ENCODE measurements at places on chromosomes 7 and 10. TPM values are rescaled to one million over a fixed set of nuclear protein-coding genes. Genes with fewer than 3 reads are reported as not detected.

DNA sequence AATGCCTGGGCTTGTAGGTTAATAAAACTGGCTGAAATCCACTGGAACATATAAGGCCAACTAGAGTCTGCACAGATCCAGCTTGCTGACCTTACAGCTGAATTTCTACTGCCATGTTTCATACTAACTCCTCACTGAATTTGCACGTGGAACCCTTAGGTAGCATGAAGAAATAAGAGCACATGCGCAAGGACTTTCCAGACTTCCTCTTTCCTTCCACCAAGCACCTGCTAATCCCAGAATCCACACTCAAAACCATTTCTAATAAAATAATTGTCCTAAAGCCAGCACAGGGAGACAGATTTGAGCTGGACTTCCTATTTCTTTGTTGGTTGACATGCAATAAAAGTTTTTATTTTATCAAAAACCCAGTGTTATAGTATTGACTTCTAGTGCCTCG is 46.8 kb downstream of the NPVF start:
- no peak for DNase-seq

Gene PNLIPRP1
- total RNA-seq, result not detected

GRCh38 chr7:131546583-131547141 is 9.8 kb downstream of the PODXL start:
- DNase-seq, result no peak

- DNase-seq, result peak; percentile 60
These were observed 514 bp downstream of the NHLRC2 start for GRCh38 chr10:113854761-113855588.

- DNase-seq, result no peak
These were observed 57.9 kb upstream of the FZD8 start for GRCh38 chr10:35699848-35700486.

DNA sequence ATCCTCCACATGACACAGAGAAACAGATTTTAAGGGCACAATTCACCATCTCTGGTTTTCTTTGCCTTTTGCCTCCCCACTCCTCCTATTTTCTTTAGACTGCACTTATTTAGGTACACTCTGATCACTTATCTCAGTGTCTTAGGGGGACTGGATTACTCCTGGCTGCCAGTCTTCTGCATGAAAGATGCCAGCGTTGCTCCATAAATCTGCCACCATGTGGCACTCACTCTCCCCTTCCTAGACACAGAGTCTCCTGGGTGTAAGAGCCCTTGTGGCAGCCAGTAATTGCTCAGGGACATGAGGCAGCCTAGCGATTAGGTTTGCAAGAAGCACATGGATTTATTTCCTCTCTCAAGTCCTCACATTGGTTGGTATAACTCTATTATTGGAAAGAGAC is 34.5 kb upstream of the RBM20 start:
- no peak for DNase-seq

DNA sequence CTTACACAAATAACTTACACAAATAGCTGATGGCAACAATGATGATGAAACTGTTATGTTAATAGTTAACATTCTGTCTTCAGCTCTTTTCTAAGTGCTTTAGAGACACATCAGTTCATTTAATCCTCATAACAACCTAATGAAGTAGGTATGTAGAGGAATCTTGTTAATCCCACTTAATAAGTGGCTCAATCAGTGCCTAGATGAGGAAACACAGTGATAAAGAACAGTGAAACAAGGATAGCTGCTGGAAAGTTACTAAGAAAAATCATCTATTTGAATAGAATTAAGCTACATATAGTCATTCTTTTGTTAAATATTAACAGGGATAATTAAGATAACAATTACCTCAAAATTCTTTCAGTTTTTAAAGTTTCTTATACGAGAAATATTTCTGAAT is 487.6 kb downstream of the ARL4A start:
- DNase-seq, result no peak

DNA sequence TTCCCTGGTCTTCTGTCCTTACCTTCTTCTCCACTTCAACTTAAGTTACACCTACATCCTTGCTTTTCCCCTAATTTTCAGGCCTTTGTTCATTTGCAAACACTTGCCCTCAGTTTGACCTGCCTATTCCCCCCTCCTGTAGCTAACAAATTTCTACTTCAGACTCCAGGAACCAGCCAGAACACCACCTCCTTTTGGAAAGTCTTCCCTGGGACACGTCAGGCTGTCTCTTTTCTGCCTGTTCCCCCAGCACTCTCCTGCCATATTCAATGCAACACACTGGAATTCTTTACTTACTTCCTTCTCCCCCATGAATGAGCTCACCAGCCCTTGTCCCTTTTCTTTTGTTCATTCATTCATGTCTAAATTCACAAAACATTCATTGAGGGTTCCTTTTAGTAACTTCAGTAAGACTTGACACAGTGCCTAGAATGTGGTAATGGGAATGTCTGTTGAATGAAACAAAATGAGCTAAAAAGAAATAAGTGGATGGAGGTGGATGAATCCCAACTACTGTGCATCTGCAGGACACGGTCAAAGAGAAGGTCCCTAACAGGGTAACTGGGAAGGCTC is 478.0 kb downstream of the KCNMA1 start:
- DNase-seq, result no peak

Gene CYP3A7
- not detected for total RNA-seq

- no peak for DNase-seq
These were observed 70.5 kb downstream of the AHR start for GRCh38 chr7:17368856-17369524.

Gene SPDYE1
- not detected for total RNA-seq

Gene MCU
- 41.0 TPM for total RNA-seq

GRCh38 chr7:105690325-105690945 is 109.1 kb upstream of the EFCAB10 start:
- no peak for DNase-seq

DNA sequence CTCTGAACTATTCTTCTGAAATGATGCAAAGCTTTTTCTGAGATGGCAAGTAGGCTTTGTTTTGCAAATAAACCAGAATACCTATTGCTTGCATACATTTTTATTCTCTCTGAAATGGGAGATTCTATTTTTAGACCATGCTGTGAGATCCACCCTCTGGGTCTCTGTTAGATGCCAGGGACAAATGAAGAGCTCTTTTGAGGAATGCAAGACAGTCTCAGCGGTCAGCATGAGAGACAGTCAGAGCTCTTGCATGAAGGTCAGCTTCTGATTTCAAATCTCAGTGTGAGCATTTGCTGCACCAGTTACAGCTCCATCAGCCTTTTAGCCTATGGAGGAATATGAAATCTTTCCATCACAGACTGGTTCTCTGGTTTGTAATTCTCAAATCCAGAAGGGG is 429.9 kb upstream of the KLF6 start:
- DNase-seq, result no peak

DNA sequence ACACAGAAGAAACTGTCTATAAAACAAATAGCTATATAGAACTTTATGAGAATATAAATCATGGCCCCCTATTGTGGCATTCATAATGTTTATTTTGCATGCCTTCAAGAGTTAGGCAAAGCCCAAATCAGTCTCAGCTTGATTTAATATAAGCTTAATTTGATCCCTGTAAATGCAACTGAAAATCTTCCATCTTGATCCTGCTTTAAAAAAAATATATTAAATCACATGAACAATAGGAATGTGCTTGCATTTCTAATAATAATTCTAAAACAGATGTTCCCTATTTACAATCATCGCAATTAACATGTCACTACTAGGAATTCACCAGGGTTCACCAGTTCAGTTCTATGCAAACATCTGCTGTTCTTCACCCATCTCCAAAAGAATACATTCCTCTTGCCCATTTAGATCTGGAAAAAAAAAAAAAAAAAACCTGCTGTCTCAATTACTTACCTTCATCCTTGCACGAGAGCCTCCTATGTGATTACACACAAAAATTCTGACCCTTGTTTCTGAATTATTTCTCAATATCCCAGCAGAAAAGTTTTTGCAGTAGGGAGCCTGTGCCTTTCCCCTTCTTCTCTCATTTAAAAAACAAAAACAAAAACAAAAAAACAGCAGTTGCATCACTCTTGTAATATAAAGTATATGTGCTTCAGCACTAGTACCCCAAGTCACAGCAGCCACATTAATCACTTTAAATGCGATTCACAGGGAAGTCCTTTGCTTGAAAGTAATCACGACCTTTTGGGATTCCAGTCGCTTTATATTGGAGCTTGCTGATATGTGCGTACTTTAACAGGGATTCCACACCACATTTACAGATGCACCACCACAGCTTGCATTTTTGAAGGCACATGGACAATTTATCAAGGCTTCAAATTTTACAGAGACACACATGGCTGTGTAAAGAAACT is 194.8 kb upstream of the KMT2E start:
- no peak for DNase-seq

DNA sequence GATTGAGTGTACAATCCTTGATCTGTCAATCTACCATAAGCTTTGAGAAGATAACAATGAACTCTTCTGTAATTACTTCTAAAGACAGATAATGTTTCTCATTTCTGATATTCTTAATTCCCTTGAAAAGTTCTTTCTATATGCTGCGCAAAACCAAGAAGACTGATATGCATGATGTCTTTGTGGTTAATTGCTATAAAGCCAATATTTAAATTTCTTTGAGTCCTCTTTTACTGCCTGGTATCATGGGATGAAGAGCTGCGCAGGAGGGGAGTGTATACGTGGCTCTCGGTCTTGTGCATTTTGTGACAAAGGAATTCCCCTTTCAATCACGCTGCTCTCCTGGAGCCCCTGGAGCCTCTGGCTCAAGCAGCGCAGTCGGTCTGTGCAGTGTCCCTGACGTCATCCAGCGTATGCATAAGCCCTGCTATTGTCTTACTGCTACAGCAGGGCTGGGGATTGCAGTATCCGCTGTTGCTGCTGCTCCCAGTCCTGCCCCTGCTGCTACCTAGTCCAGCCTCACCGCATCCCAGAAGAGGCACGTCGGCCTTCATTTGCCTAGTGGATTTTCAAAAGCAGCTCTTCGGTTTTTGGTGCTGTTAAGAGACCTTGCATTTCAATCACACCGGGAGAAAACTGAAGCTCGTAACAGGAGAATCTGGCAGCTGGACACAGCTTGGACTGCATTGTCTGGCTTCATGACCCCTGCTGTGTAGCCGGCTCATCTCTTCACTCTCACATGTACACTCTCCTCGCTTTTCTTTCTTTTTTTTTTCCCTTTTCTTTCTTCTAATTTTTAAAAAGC is 66.7 kb downstream of the ST7 start:
- peak; percentile 83 for DNase-seq

DNA sequence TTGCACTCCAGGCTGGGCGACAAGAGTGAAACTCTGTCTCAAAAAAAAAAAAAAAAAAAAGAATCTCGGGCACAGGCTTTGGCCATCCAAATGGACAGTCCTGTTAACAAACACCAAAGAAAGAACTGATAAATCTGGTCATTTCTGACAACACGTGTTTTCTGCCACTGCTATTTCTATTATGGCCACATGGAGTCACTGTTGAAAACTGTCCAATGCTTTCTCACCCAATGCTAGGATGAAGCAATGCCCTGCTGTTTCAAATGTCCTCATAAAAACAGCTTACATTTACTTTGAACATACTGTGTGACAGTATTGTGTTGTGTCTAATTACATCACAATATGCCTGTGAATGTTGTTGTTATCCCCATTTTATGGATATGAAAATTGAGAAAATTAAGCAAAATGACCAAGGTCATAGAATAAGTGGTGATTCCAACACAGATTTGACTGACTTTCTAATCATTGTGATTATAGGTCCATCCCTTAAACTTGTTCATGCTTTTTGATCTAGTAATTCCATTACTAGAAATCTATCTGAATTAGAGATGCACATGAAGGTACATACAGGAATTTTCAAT is 19.9 kb upstream of the MAP3K8 start:
- DNase-seq, result no peak

DNA sequence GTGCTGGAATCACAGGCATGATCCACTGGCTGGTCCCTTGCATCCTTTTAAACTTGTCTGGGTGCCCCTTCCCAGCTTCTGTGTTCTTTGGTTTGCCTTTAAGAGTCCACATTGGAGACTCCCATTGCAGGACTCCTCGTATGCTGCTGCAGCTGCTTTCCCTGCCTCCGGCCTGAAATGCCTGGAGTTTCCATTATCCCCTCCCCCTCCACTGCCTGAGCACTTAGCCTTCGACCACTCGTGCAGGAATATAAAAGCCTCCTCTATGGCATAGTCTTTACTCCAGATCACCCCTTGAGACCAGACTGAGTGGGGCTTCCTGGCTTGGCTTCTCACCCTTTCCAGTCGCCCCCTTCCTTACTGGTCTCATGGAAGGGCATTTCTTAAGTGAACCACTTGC is 80.2 kb downstream of the RHOBTB1 start:
- DNase-seq, result no peak

DNA sequence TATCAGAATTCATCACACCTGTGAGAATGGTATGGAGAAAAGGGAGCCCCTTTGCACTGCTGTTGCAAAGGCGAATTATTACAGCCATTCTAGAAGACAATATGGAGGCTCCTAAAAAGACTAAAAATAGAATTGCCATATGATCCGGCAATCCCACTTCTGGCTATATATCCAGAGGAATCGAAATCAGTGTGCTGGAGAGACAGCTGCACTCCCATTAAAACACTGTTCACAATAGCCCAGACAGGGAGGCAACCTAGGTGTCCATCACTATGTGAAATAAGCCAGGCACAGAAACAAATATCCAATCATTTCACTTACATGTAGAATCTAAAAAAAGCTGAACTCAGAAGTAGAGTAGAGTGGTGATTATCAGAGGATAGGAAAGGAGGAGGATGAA is 26.0 kb upstream of the GJD4 start:
- no peak for DNase-seq

Gene UPK3B
- total RNA-seq, result not detected

DNA sequence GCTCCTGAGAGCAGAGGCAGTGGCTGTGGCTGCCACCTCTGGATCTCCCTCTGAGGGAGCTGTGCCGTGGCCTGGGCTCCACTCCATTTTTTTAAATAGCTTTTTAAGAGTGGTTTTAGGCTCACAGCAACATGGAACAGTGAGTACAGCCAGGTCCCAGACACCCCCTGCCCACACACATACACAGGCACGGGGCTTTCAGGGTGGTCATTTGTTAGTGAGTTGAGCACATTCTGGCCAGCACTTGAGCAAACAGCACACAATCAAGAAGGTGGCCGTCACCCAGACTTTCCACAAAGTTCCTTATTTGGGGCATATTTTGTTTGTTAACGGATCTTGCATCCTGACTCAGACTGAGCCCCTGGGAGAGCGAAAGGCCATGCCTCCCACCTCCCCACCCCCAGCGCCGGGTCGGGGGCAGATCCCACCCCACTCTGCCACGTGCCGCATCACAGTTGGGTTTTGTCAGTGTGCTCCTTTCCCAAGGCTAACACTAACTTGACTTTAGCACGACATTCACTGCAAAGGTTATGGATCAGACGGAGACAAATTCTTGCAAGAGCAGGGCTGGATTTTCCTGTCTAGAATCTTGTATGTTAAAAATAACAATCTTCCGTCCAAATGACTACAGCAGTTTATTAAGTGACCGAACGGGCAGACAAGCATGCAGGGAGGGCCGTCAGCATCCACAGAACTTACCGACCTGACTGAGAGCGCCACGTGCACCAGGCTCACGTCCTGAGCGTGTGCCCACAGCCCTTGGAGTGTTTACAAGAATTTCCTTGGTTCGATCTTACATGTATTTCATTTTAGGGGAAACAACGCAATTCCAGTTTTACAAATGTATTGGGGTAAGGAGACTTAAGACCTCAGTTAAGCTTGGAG is 156.5 kb upstream of the NPS start:
- no peak for DNase-seq

Gene GATA3
- not detected for total RNA-seq

Gene DKK1
- total RNA-seq, result 4.5 TPM

Gene KCNH2
- 8.0 TPM for total RNA-seq

Gene HYAL4
- total RNA-seq, result not detected
